ENCODE measurements at places on chromosomes 7 and 10.

- no peak for DNase-seq
Measured at GRCh38 chr7:117113871-117114270, 160.6 kb downstream of the ST7 start.

DNA sequence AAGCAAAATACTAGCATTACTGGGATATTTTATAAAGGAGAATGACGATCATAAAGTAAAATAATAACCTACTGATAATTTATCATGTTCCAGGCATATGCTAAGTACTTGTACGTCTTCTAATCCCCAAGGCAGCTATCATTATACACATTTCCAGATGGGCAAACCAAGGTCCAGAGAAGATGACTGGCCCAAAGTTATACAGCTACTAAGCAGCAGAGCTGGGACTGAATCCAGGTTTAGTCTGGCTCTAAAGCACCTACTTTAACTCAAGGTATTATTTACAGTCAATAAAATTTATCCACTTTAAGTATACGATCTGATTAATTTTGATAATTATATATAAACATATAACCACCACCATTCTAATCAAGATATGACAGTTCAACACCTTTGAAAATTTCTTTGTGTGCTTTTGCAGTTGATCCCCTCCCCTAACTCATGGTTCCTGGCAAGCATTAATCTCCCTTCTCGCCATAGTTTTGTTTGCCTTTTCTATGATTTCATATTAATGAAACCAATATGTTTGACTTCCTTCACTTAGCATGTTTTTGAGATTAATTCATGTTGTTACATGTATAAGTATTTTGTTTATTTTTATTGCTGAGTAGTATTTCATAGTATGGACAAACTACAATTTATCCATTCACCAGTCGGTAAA, 126.7 kb downstream of the CPEB3 start:
- DNase-seq: no peak

DNA sequence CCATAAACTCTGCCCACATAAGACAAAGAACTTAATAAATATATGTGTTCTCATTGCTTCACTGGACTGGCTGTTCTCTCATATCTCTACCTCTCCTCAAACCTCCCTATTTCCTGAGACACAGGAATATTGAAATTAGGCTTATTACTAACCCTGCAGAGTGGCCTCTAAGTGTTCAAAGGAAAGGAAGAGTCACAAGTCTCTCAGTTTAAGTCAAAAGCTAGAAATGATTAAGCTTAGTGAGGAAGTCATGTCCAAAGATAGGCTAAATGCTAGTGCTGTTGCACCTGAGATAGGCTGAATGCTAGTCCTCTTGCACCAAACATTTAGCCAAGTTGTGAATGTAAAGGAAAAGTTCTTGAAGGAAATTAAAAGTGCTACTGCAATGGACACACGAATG, 41.1 kb downstream of the GNAI1 start:
- no peak for DNase-seq

DNA sequence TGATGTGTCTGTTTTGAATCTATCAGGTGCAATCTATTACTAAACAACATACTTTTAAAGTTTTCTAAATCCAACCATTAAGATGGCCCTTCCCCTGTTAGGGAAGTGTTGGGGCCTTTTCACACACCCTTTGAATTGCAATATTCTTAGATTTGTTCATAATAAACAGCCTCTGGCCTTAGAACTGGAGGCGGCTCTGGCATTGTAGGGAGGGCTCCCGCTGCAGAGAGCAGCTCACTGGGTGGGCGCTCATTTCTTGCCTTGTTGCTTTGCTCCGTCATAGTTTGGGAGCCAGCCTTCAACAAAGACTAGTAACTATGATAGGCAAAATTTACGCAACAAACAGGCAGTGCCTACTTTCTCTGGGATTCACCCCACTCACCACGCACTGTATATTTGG, 4.2 kb upstream of the HOXA10 start:
- no peak for DNase-seq

- no peak for DNase-seq
Measured at GRCh38 chr10:95183271-95184230, 10.5 kb upstream of the ACSM6 start.

- DNase-seq: no peak
Measured at GRCh38 chr10:124669824-124670654, 74.1 kb downstream of the FAM53B start.

GRCh38 chr7:143013893-143014292, 13.0 kb downstream of the OR9A2 start:
- no peak for DNase-seq

DNA sequence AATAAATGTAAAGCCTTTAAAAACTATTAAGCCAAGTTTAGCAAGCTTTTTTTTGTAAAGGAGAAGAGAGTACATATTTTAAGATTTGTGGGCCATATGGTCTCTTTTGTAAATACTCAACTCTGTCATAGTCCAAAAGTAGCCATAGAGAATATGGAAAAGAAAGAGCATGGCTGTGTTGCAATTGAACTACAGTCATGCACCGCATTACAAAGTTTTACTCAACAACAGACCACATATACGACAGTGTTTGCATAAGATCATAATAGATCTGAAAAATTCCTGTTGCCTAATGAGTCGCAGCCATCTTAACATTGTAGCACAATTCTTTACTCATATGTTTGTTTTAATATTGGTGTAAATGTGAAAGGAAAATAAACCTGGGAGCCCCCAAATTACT, 440.8 kb downstream of the HTR7 start:
- DNase-seq: no peak

DNA sequence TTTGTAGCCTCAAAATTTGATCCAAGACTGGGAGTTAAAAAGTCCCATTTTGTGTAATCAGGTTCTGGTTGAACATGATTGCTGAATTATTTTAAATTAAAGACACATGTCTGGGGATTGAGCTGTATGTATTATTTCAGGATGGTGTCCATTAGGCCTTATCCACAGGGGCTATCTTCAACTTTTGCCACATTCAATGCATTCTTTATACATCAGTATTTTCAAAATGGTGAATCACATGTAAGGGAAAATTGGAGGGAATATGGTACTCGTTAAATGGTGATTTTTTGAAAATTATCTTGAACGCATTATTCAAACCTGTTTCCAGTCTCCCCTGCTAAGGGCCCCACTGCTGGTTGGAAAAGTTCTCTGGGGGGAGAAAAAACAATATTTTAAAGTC, 367.7 kb upstream of the NPVF start:
- DNase-seq: no peak

GRCh38 chr7:21507627-21508343, 35.1 kb upstream of the DNAH11 start:
- DNase-seq: no peak

- no peak for DNase-seq
Measured at GRCh38 chr10:43421201-43421507, 12.2 kb upstream of the HNRNPF start.

DNA sequence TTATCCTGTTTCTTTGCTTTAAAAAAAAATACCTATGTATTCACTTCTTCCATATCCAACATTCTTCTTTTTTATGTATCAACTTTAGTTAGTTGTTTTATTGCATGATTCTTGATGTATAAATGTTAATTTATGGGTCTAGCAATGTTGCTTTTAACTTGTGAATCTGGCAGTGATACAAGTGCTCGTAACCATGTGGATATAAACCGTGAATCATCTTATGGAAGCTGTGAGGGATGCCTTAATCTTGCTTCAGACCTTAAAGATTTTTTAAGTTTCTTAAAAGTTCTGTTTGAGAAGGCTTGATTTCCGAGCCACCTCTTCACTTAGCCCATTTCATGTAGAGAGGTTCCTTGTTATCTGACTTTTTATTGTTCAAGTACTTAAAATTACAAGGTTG, 25.9 kb downstream of the HELLS start:
- no peak for DNase-seq

DNA sequence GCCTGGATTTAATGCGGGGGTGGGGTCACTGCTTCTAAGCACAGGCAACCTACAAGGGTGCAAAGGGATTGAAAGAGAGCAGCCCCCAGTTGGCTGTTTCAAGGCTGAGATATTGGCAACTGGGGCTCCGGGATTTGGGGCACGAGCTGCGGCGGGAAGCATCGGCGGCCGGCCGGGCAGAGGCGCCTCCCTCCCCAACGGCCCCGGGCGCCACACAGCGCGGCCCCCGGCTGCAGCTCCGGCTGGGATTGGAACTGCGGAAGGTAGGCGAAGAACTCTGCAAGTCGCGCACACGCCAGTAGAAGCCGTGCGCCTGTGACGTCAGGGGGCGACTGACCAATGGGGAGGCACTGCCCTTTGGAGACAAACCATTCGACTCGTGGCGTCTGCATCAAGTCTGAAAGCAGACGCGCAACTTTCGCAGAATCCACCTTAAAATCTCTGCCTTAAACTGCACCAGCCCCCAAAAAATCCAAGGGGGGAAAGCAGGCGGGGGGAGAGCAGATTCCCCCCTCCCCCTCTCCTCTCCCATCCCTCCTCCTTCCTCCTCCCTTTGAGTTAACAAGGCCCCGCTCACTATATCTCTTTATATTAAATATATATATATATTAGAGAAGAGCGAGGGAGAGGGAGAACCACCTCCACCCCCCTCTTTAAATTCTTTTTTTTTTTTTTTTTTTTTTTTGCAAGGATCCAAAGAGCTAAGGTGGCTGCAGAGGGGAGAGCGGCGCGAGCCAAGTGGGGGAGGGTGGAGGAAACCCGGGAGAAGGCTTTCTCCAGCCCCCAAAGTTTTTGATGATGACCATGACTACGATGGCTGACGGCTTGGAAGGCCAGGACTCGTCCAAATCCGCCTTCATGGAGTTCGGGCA, at the start of gene DLX6:
Gene DLX6, plus strand, starts transcription at position 371 of the 872 bp plus-strand sequence. Its CDS starts 425 bp downstream, at position 796.
- DNase-seq: peak; percentile 95

DNA sequence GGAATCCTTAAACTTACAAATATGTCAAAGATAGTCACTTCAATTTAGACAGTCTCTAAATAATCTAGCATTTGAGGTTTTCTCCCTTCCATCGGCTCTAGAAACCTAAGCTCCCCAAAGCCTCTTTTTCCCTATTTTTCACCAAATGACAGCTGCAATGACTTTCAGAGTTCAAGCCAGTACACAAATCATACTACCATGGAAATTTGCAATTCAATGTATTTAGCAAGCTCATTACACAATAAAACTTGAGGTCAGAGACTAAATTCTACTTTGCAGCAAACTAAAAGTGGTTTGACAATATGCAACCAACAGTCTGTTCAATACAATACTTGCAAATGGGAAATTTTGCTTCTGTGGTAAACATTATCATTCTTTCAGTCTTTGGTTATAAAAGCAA, 80.3 kb downstream of the SKIDA1 start:
- DNase-seq: no peak

DNA sequence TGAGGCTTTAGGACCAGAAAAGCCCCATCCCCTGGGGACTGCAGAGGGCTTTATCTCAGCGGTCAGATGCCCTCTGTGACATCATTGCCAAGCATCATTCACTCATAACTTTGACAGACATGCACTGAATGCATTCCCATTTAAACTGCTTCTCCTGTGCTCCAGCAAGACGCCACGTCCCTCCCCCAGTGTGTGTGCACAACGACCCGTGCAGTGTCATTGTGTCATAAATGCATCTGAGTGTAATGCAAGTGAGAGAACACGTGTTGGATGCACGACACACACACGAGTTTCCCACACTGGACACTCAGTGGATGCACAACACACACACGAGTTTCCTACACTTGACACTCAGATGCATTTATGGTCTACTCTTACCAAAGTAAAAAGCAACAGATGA, 337.9 kb downstream of the PTPRN2 start:
- no peak for DNase-seq
